Kidney capillary endothelial cell (primary cell): ENCODE measurements at places on chromosomes 12 and 14.

GRCh38 chr14:96274543-96274942 is 18.5 kb downstream of the BDKRB1 start:
- DNase-seq = no peak

DNA sequence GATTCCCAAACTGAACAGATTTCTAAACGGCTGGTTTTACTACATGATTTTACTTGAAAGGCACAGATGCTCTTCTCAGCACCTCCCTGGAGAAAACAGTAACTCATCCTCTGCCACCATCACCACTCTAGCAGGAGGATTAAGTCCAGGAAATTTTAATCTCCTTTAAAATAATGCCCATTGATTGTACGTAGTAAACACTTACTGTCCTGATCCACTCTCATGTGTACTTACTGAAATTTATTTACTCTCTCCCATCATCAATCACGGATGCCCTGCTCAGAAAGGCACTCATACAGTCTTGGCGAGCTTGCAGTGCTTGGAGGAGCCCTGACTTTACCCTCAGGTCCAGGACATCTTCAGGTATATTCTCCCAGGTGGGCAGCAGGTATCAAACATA is 239.8 kb upstream of the EGLN3 start:
- DNase-seq = no peak

DNA sequence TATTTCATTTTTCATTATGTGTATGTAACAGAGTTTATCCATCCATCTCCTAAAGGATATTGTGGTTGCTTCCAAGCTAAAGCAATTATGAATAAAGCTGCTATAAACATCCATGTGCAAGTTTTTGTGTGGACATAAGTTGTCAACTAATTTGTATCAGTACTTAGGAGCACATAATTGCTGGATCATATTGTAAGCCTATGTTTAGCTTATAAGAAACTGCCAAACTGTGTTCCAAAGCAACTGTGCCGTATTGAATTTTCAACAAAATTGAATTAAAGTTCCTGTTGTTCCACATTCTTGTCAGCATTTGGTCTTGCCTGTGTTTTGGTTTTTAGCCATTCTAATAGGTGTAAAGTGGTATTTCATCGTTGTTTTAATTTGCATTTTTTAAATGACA is 416.9 kb downstream of the SLC6A15 start:
- no peak for DNase-seq

- DNase-seq = no peak
Measured at GRCh38 chr12:54561164-54561563, 11.8 kb downstream of the PDE1B start.

- DNase-seq = no peak
Measured at GRCh38 chr12:114269153-114269552, 136.8 kb downstream of the TBX5 start.

GRCh38 chr14:99030454-99030853 is 241.5 kb downstream of the BCL11B start:
- DNase-seq = no peak

DNA sequence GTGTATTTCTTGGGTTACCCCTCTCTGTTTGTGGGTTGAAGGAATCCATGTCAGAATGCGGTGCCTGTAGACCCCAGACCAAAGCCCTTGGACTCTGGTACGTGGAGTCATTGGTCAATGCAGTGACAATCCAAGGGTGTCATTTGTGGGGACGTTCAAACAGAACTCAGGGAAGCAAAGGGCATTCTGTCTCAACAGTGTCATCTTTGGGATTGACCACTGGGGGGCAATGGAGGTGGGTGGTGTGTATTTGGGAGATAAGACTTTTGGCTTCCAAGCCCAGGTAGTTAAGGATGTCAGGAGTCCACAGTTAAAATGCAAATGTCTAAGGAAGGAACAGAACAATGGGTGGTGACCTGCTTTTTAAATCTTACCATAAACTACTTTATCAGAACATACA is 54.6 kb upstream of the CCDC175 start:
- DNase-seq = no peak

- DNase-seq = no peak
Measured at GRCh38 chr12:98767248-98767647, 122.2 kb downstream of the APAF1 start.

DNA sequence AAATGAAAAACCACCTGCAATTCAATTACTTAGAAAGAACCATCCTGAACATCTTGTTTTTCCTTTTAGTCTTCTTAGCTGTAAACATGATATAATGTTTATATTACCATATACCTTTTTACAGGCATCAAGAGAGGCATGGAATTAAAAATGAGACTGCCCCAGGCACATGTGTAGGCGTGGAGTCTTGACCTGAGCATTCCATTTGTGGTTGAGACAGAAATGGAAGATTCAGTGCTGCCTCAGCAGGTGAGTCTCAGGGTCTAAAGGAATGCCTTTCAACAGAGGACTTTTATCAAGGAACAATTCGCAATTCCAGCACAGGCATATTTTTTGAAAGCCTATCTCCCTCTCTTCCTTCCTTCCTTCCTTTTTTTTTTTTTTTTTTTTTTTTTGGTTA is 8.0 kb upstream of the NANOGNB start:
- no peak for DNase-seq
